Suppressor macrophage (primary cell): ENCODE measurements at places on chromosomes 7 and 10.

GRCh38 chr10:4041635-4042034 is 256.6 kb upstream of the KLF6 start:
- no peak for DNase-seq

- no peak for DNase-seq
These were observed 54.0 kb upstream of the CACUL1 start for GRCh38 chr10:118808601-118809356.

GRCh38 chr10:55668326-55668922 is 692.6 kb downstream of the ZWINT start:
- DNase-seq, result peak; percentile 4

GRCh38 chr10:84375011-84375410 is 46.6 kb downstream of the CCSER2 start:
- DNase-seq, result peak; percentile 68

DNA sequence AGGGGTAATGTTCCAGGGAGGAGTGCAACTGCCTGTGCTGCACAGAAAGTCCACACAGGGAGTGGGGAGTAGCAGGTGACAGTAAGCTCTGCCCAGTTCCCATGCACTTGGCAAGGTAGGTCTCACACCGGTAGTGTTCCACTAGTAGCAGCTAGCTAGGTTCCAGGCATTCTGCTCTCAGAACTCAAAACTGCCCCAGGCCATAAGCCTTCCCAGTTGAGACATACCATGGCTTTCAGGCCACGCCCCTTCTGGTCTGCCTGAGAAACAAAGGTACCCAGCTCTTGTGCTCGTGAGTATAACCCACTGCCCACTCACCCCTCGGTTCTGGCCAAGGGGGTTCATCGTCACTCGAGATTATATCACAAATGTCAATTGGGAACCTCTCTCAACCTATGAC is 12.6 kb downstream of the CASP7 start:
- DNase-seq, result no peak

DNA sequence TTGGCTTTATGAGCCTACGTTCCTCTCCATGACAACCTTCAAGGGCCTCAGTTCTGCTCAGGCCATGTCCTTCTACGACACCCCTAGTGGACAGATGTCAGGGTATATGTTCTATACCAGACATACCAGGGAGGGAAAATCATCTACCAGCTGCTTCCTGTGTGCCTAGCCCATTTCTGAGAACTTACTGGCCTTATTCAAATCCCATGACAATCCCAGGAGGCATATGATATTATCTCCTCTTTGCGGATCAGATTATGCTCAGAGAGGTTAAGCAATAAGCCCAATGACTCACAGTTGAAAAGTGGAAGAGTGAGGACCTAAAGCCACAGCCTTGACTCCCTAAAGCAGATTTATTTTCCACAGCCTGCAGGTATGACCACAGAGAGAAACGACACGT is 139.3 kb downstream of the GLI3 start:
- DNase-seq, result peak; percentile 15

GRCh38 chr7:18040196-18040595 is 12.6 kb upstream of the PRPS1L1 start:
- DNase-seq, result no peak

DNA sequence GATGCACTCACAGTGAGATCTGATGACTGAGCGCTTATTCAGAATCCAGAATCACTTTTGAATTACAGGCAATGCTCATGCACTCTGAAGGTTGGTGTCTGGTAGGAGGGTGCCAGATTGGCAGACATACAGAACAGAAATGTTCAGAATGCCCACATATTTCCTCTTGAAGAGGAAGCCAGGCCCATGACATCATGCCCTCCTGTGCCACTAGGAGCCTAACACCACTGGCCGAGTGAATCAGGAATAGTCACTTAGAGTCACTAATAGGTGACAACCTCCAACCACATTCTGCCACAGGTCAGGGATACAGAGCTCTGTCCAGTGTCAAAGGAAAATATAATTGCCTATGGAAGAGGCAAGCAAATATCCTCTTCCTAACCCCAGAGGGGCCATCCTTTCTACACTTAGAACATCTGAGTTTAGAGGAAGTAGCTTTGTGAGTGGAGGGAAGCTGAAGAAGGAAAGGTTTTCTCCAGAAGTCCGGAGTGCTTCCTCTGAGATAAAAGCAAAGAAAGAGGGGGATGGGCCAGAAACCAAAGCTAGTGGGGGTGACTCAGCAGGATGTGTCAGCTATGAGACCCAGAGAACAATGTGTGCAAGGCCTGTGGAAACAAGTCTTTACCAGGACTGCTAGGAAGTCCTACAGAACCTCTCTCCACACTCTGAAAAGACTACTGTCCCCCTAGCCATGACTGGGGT is 838.8 kb downstream of the GRID1 start:
- DNase-seq, result no peak

DNA sequence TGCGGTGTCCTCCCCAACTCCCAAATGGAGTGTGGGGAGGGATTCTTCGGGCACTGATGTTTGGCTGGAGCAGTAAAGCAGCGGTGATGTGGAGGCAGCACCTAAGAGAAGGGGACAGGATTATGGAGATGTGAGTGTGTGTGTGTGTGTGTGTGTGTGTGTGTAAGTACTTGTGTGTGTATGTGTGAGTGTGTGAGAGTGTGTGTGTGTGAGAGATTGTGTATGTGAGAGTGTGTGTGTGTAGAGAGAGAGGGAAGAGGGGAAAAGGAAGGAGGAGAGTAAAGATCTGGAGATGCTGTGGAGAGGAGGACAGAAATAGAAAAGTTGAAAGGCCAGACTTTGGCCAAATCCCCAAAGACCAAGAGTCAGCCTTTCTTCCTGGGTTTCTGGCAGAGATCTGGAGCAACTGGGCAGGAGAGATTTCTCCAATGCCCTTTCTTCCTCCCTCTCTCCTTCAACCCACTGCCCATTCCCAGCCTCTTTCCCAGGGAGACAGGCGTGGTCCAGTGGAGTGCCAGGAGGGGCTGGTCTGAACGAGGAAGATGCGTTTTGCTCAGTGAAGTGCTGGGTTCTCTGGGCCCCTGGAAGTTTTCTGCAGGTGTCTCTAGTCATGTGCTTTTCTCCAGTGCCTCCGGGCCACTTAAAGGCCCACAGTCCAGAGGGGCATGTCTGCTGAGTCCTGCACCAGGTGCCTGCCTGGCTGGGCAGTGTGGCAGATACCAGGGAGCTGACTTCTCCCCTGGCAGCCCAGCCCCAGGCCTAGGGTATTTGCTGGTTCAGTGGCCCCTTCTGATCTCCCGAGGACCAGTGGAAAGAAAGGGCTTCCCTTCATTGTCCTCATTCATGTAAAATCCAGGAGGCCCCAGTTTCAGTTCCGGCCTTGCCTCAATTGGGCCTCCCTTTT is 60.5 kb downstream of the HK1 start:
- DNase-seq, result no peak

GRCh38 chr7:32222251-32222900 is 152.2 kb upstream of the PDE1C start:
- DNase-seq, result no peak

GRCh38 chr7:27174874-27175625 is 930 bp upstream of the HOXA10 start:
- DNase-seq, result no peak

DNA sequence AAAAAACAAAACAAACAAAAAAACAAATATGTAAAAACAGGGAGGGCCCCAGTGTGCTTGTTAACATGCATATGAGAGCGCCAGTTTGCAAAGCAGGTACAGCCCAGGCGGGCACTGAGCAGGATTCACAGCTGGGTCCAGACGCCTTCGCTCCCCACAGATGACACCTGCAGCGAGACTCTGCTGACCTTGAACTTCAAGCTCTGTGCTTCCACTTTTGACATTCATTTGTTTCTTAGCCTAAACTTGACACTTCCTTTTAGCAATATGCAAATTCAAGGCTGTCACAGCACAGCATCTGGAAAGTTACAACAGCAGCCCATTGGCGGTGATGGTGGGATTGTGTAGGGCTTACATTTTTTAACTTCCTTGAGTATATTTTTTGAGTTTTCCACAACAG is 88.8 kb upstream of the TNS3 start:
- DNase-seq, result peak; percentile 60

GRCh38 chr7:155198196-155198892 is 99.3 kb upstream of the INSIG1 start:
- DNase-seq, result no peak

GRCh38 chr7:50649259-50649885 is 84.2 kb upstream of the DDC start:
- DNase-seq, result no peak

DNA sequence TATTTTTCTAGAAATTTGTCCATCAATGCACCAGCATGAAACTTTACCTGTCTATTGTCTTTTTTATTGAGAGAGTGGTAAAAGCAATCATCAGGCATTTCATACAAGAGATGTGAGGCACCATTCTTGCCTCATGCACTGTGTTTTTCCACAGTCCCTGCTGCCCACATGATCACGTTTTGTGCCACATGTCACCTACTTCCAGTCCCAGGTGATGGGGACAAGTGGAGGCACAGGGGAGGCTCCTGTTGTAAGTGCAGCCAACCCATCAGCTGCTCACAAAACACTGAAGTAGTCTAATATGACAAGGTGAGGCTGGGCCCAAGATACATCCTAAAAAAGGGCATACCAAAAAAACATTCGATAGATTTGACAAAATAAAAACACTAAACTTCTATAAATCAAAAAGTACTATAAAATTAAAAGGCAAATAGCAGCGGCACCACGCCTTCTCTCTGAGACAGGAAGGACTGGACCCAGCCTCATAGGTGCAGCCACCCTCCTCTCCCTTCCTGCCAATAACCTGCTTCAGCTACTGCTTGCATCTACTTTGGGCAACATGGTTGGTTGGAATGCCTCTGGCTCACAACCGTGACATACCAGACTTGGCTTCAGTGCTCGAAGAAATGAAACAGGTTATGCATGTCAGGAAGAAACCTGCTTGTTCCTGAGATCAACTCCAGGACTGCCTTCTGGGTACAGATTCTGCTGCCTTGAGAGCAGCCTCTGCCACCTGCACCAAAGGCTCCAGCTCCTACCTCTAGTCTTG is 2.3 kb downstream of the ZC3HAV1L start:
- no peak for DNase-seq

DNA sequence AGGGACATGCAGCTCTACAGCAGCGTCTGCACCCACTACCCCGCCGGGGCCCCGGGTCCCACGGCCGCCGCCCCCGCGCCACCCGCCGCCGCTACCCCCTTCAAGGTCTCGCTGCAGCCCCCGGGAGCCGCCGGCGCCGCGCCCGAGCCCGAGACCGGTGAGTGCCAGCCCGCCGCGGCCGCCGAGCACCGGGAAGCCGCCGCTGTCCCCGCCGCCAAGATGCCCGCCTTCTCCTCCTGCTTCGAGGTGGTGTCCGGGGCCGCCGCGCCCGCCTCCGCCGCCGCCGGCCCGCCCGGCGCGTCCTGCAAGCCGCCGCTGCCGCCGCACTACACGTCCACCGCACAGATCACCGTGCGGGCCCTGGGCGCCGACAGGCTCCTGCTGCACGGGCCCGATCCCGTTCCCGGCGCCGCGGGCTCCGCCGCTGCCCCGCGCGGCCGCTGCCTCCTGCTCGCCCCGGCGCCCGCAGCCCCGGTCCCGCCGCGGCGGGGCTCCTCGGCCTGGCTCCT is 631 bp downstream of the OTUD1 start:
- DNase-seq, result peak; percentile 23

DNA sequence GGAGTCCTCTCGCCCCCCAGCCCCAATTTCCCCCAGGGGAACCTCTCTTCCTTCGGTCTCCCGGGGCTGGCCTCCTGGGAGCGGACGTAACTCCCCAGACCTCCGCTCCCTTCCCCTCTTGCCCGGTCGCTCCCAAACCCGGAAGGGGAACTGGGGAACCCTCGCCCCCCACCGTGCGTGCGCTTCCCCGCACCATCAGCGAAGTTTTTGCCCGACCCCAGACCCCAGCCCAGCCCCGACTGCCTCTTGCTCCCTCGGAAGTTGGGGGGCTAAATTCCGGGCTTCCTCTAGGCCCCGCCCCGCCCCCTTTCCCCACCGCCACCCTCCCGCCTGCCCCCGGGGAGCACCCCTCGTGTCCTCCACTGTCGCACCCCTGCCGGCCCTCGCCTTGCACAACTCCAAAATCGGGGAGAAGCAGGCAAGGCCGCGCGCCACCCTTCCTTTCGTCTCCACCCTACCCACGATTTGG is 436 bp downstream of the GNB2 start:
- DNase-seq, result peak; percentile 67

DNA sequence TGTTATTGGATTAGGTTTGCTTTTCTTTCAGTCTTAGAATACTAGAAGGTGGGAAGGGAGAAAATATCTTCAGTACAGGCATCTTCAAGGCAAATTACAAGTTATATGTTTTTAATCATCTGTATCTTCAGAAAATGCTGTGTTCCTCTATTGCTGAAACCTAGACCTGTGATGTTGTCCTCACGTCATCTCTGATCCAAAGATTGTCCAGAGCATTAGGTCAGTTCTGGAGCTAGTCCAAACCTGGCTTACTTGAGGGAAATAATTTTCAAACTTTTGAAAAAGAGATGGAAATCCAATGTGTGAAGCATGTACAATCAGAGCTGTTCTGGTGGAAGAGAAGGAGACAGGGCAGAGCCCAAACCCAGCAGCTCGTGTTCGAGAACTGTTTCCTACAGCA is 217.3 kb downstream of the ZEB1 start:
- DNase-seq, result no peak

DNA sequence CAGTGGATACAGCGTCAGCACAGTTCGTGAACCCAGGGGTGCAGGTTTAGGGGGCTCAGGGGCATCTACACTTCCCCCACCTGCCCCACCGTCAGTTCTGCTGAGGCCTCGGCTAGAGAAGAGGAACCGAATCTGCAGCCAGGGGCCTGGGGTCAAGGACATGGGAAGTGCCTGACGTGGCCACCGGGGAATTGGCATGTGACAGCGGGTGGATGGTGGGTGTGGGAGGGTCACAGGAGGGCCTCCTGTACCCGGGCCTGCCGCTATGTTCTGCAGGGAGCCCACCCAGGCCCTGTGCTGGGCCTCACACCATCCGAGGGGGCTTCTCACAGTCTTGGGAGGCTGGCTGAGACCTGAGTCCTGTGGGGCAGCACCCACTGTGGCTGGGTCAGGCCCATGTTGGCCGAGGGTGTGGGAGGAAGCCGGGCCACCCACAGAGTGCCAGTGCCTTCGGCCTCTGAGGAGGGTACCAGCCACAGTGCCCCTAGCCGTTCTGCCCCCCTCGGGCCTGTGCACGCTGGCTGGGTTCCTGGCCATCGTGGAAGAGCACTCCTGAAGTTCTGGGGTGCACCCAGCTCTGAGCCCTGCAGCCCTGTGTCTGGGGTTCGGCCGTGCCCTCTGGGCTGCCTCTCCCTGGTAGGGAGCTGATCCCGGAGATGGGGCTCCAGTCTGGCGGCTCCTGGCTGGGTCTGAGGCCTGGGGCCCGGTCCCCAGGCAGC is 5.9 kb downstream of the TTYH3 start:
- peak; percentile 98 for DNase-seq
